Thoracic aorta (tissue), 2 donors: ENCODE measurements at places on chromosomes 3 and 15. TPM values are rescaled to one million over a fixed set of nuclear protein-coding genes. Genes with fewer than 3 reads are reported as not detected.

Gene NANOGP8
- total RNA-seq = 0.81 TPM

- DNase-seq = no peak
These were observed 36.4 kb upstream of the OXTR start for GRCh38 chr3:8805774-8806173.

GRCh38 chr3:157347577-157348303 is 88.9 kb upstream of the PTX3 start:
- DNase-seq = no peak

DNA sequence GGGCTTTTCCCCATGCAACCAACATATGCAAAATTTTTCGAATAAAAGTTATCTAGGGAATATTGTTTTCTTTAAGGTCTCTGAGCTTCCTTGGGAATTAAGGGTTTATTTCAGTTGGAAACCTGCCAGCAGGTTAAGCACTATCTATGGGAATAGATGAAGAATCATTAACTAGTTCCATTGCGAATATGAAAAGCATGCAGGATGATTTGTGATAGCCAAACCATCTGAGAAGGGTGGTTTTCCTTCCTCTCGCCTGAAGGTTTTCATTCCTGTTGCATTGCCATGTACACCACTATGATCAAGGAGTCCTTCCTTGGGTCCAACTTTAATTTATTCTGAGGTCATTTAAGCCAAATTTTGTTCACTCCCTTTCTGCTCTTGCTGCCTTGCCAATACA is 184.9 kb downstream of the NR2F2 start:
- no peak for DNase-seq

- no peak for DNase-seq
These were observed 174.5 kb downstream of the FNDC3B start for GRCh38 chr3:172213904-172214303.

- DNase-seq = no peak
These were observed 80.8 kb upstream of the PEX5L start for GRCh38 chr3:180117381-180118163.

- DNase-seq = no peak
These were observed 848 bp upstream of the GOLGA8B start for GRCh38 chr15:34584330-34584668.

Gene AGBL1
- not detected for total RNA-seq

DNA sequence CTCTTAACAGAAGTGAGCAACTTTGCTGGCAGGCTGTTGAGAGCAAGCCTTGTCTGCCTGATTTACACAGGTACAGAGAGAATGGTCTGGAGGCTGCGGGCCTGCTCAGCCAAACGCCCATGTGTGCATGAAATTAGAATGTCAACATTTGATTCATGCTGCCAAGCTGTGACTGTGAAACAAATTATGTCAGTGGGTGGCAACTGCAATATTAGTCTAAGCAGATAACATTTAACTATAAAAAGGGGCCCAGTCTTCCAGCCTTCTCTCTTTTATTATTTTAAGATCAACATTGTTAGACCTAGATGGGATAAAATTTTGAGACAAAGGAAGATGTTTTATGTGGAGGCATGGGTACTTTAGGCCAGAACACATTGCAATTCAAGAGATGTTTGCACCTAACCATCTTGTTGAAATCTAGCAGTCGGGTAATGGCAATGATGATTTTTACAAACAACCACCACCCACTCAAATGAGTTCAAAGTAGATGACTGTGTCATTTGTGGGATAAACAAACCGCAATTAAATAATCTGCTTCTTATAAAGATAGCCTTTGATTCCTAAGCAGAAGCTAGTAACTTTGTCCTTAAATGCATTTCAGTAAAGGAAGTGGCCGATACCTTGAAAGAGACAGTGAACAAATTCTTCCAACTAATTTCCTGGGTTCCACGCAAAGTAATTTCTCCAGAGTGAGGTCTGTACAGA is 70.2 kb downstream of the FOXB1 start:
- DNase-seq = no peak

Gene CRABP1
- 5.1 TPM for total RNA-seq

Gene XRN1
- total RNA-seq = 66.9 TPM
